ENCODE measurements at places on chromosomes 2 and 18.

DNA sequence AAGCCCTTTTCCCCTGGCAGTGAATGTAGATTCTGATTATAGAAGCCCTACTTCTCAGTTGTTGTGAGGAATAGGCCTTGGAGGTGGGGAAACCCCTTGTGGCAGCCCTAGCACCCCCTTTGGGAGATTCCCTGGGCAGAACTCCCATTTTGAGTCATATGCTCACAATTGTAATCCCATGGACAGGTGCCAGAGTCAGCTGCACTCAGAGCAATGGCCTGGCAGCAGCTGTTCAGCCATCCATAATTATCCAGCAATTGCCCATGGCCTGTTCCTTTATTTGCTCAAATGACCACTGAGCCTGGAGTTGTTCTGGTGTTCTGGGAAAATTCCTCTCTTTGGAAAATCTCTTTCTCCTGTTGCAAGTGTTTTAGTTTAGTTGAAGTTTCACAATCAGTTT lies 71.7 kb downstream of the PTRHD1 start:
- no peak for DNase-seq

GRCh38 chr2:219087361-219087760 lies 26.6 kb upstream of the IHH start:
- no peak for DNase-seq

DNA sequence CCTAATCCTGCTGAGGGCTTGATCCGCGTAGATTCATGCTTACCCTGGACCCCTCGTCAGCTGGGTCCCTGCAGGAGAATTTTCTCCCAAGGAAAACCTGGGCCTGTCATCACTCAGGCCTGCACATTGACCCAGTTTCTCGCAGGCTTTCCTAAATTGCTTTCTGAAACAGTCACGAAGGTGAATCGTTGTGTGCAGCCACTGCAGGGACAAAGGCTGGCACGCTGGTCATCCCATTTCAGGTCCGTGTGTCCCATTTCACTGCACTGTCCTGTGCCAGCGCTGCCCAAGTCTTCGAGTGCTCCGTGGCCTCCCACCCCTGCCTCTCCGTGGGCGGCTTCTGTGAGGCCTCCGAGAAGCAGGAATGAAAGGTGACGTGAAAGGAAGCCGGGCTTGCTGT lies 62.8 kb upstream of the YWHAQ start:
- DNase-seq, result no peak

- no peak for DNase-seq
Observed at GRCh38 chr2:41598161-41598894, 449.5 kb upstream of the PKDCC start.

DNA sequence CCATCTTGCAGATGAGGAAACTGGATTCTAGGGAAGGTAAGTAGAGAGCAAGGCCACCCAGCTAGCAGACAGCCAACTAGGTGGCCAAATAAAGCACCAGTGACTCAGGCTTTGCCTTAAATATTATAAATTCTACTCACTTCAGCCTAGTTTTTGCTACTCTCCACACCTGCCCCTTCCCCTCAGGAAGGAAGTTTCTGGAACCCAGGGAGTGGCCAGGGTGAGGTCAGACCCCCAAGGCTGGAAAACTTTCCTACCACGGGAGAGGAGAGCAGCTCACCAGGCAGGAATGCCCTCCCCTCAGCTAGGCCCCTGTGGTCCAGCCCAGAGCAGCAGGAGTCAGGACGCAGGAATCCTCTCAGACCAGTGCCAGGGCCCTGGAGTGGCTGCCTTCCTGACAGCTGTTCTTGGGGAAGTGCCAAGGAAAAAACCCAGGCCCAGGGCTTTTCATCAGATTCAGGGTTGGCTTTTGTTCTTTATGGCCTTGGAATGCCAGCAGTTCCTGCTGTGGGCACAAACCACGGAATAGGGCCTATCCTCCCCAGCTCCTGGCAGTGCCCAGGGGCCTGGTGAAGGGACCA lies 5.1 kb upstream of the PAX8 start:
- no peak for DNase-seq

DNA sequence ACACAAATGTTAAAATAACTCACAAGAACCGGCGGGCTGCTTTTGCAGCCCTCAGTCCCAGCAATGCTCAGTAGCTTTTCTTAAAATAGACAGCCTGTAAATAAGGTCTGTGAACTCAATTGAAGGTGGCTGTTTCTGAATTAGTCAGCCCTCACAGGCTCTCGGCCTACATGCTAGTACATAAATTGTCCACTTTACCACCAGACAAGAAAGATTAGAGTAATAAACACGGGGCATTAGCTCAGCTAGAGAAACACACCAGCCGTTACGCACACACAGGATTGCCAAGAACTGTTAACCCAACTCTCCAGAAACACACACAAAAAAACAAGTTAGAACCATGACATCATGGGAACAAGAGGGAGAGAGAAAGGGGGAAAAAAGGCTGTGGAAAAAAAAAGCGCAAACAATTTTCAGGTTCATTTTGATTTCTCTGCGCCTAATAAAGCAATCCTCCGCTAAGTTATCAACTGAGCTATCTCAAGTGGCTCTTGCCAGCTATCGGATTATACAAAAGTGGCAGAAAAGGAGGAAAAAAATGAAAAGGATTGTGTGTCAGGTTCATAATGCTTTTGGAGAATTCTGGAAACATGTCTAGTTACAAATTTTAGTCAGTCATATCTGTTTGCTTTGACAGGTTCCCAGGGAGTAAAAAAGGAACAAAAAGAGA lies 89.1 kb downstream of the ZEB2 start:
- DNase-seq, result no peak

DNA sequence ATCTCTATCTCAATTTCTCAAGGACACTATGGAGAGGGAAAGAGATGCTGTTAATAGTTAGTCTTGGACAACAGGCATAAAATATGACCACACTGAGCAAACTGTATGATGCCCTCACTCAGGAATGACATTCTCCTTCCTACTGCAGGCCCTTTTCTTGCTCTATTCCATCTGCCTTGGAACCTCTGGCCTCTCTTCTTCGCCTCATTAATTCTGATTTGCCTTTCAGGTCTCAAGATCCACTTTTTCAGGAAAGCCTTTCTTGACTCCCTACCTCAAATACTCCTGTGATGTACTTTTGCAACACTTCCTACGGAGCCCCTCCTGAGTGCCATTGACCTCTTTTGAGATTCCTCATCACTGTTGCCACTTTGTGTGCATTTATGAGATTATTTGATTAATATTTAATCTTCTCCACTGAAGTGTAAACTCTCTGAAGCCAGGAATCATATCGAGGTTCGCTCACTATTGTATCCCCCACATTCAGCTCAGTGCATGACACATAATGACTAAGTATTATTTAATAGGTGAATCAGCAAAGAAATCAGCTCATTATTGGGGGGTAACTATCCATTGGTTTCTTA lies 21.3 kb upstream of the SPP2 start:
- no peak for DNase-seq

GRCh38 chr18:34153711-34154110 lies 71.0 kb downstream of the NOL4 start:
- no peak for DNase-seq
